Sigmoid colon (tissue), 7 donors: ENCODE measurements at places on chromosomes 3 and 15. TPM values are rescaled to one million over a fixed set of nuclear protein-coding genes. Genes with fewer than 3 reads are reported as not detected.

- H3K27me3 ChIP-seq: no peaks in the 10 kb centered on the region
- no peaks in the 10 kb centered on the region for H3K36me3 ChIP-seq
- no peak overlapping the region for H3K27ac ChIP-seq
Observed at GRCh38 chr3:172643506-172644179, 67.2 kb downstream of the NCEH1 start.

GRCh38 chr3:58082047-58082446 lies 73.8 kb downstream of the FLNB start:
- peaks cover 30% of the 10 kb centered on the region for H3K4me1 ChIP-seq
- H3K27ac ChIP-seq: peak overlapping the region; percentile 63
- no peaks in the 10 kb centered on the region for H3K27me3 ChIP-seq
- H3K4me3 ChIP-seq: no peak overlapping the region
- H3K36me3 ChIP-seq: peaks cover 4% of the 10 kb centered on the region

DNA sequence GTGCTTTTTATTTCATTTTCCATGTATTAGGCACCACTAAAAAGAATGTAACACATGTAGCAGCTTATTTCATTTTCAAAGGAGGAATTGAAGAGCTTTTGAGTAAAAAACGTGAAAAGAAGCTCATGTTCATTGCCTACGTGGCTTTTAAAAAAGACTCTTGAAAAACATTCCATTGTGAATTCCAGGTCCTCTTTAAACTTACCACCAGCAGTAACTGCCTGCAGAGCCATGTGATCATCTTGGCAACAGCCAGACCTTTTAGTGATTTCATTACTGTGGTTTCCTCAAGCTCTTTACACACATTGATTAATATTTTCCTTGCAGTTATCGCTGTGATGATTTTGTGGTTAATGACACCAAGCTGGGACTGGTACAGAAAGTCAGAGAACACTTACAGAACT lies 43.8 kb upstream of the FBXL22 start:
- H3K27ac ChIP-seq: peak overlapping the region; percentile 76
- no peaks in the 10 kb centered on the region for H3K36me3 ChIP-seq
- peak overlapping the region; percentile 20 for H3K4me3 ChIP-seq
- DNase-seq: no peak

DNA sequence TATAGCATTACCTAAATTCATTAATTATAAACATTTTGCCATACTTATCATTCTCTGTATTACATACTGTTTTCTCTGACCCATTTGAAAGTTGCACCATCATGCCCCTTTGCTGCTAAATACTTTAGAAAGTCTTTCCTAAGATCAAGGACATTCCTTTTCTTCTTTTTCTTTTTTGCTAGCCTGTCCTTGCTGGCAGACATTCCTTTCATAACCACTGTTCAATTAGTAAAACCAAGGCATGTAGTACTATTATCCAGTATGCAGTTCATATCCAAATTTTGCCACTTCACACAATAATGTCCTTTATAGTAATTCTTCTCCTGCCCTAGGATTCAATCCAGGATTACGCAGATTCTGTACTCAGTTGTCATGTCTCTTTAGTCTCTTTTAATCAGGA lies 321.0 kb upstream of the C2CD4B start:
- no peak overlapping the region for H3K27ac ChIP-seq
- no peak overlapping the region for H3K4me3 ChIP-seq
- no peaks in the 10 kb centered on the region for H3K4me1 ChIP-seq
- DNase-seq: no peak
- no peaks in the 10 kb centered on the region for H3K36me3 ChIP-seq

DNA sequence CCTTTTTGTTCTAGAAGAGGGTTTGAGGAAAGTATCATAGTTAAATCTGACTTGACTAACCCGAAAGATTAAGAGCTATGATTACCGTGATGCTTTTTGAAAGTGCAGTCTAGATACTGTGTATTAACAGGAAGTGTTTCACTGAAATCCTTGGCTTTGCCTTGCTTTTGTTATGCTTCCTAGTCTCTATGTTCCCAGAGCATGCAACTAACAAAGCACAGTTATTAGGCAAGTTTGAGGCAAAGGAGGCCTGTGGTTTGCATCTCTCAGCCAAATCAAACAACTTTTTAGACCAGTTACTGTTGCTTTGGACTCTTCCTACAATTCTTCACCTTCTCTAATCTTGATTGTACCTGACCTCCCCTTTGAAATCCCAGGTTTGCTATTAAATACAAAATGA lies 3.9 kb downstream of the LXN start:
- no peak for DNase-seq
- H3K4me1 ChIP-seq: peaks cover 17% of the 10 kb centered on the region
- H3K4me3 ChIP-seq: no peak overlapping the region
- no peak overlapping the region for H3K27ac ChIP-seq

GRCh38 chr3:63864965-63865327 lies 1.3 kb downstream of the ATXN7 start:
- H3K4me3 ChIP-seq: peak overlapping the region; percentile 99
- H3K27ac ChIP-seq: peak overlapping the region; percentile 94
- no peaks in the 10 kb centered on the region for H3K36me3 ChIP-seq
- no peak for DNase-seq

DNA sequence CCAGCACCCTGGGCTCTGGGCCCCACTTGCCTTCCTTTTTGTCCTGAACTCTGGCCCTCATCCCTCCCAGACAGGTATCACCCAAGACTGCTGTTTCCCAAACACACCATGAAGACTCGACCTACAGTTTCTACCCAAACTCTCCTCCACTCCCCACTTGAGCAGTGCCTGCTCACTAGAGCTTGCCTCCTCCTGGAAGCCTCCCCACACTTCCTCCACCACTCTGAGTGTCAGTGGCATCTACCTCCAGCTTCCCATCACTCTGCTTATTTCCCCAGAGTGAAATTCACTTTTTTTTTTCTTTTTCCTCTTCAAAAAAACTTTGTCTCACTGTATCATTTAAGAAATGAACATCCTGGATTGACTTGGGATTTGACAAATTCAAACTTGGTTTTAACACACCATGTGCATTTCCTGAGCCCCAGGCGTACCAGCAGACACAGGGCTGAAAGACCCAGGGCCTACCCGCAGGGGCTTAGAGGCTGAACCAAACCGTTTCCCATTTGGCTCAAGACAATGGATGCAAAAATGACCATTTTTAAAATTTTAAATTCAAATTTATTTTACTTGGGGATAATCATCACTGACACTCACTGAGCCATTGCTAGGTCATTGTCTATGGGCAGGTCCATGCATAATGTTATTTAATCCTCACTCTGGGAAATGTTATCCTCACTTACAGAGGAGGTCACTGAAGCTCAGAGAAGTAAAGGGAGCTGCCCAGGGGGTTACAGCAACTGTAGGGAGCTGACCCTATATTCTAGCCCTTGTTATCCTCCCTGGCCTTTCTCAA lies 62.3 kb downstream of the IQSEC1 start:
- no peaks in the 10 kb centered on the region for H3K4me1 ChIP-seq
- no peak for DNase-seq
- H3K27ac ChIP-seq: peak overlapping the region; percentile 61

DNA sequence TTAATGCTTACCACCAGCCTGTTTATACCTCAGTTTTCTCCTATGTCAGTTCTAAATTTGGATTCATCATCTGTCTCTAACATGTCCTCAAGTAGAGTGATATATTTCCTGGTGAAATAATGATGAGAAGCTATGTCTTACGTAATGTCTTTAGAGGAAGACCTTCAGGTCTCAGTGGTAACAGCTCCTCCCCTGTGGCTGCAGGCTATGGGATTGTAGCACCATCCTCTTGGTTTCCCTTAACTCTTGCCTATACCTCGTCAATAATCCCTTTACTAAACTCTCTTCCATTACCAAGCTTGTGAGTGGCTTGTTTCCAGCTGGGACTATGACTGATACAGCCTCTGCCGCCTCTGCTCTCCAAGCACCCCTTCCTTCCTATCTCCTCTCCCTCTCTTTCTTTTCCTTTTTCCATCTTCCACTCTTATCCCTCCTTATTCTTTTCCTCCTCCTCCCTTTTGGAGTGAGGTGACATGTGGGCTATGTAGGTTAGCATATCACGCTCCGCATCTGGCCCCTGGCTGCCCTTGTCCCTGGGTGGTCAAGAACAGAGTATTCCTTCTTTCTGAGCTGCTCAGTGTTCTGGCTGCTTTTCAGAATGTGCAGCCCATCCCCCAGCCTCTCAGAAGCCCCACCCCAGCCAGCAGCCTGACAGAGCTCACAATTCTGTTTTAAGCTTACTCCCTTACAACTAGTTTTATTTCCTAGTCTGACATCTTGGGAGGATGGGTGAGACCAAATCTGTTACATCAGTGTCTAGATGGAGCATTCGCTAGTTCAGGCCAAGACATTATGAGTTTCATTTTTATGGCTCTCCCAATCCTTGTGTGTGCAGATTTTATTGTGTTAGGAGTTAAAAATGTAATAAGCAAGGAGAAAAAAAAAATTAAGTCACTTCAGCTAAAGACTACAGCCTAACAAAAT lies 75.0 kb upstream of the RNU6-1 start:
- DNase-seq: peak; percentile 92
- no peaks in the 10 kb centered on the region for H3K36me3 ChIP-seq

DNA sequence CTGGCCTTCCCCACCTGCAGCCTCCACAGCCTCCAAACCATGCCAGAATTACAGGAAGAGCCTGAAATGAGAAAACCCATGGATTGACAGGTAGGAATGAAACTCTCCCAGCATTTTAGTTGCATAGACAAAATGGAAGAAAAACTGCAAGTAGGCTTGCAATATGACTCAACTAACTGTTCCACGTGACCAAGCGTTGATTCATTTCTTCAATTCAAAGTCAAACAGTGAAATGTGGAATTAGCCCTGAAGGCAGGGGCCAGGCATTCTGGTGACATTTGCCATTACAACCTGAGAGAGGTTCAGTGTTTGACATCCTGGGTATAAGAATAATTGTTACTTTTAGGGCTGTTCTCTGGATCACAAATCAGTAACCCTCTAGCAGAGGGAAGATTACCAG lies 676.5 kb upstream of the CFAP20DC start:
- no peak overlapping the region for H3K4me3 ChIP-seq
- no peak for DNase-seq
- no peak overlapping the region for H3K27ac ChIP-seq
- H3K36me3 ChIP-seq: no peaks in the 10 kb centered on the region

- no peak overlapping the region for H3K27ac ChIP-seq
- no peaks in the 10 kb centered on the region for H3K27me3 ChIP-seq
- H3K36me3 ChIP-seq: no peaks in the 10 kb centered on the region
- peaks cover 57% of the 10 kb centered on the region for H3K4me1 ChIP-seq
- DNase-seq: no peak
- H3K4me3 ChIP-seq: no peak overlapping the region
Observed at GRCh38 chr3:136730595-136731273, 21.4 kb downstream of the STAG1 start.

DNA sequence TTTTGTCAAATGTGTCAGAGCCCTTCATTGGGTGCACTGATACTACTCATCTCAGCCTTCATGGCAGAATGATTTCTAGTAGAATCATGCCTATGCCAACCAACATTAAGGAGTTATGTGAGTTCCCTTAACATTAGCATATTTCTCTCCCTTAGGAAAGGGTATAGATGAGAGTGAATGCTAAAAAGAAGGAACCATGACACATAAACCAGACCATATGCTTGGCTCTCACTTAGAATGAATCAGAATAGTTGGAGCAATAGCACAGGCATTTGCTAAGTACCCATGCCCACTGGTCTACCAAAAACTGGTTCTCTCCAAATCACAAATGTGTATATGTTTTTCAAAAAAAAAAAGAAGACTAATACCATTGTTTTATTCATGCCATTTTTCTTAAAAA lies 51.1 kb downstream of the STRIT1 start:
- no peaks in the 10 kb centered on the region for H3K36me3 ChIP-seq
- H3K4me1 ChIP-seq: no peaks in the 10 kb centered on the region
- no peak overlapping the region for H3K4me3 ChIP-seq
- no peaks in the 10 kb centered on the region for H3K27me3 ChIP-seq
- H3K27ac ChIP-seq: no peak overlapping the region
- no peak for DNase-seq

GRCh38 chr3:117303443-117303842 lies 593.9 kb downstream of the TUSC7 start:
- no peaks in the 10 kb centered on the region for H3K36me3 ChIP-seq
- no peaks in the 10 kb centered on the region for H3K4me1 ChIP-seq
- no peak overlapping the region for H3K4me3 ChIP-seq
- H3K27ac ChIP-seq: no peak overlapping the region

DNA sequence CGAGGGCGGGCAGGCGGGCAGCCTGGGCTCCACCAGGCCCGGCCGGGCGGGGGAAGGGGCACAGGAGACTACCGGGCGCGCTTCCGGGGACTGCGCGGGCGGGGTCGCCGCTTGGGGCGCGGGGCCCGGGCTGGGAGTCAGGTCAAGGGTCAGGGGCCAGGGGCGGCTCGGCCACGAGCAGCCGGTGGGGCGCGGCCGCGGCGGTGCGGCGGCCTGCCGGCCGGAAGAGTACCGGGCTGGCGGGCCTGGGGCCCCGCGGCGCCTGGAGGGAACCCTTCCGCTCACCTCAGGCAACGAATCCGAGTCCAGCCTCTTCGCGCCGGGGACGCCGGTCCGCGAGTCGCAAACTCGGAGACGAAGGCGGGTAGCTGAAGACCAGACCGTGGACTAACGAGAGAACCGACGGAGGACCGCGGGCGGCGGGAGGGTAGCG lies 225 bp downstream of the RHOA start:
- H3K27me3 ChIP-seq: no peaks in the 10 kb centered on the region
- H3K4me3 ChIP-seq: peak overlapping the region; percentile 66
- H3K27ac ChIP-seq: peak overlapping the region; percentile 95
- H3K4me1 ChIP-seq: peaks cover 61% of the 10 kb centered on the region
- H3K36me3 ChIP-seq: no peaks in the 10 kb centered on the region

CTXN2 gene
- 0.16 TPM for total RNA-seq

CD86 gene
- 5.8 TPM for total RNA-seq

RTP4 gene
- total RNA-seq: 5.7 TPM

WDR49 gene
- 2.5 TPM for total RNA-seq

CCDC39 gene
- total RNA-seq: not detected

C3orf22 gene
- total RNA-seq: not detected

TP63 gene
- not detected for total RNA-seq

SNTN gene
- total RNA-seq: not detected
